Fibroblast of pulmonary artery (primary cell): ENCODE measurements at places on chromosomes 16 and 17.

GRCh38 chr17:17417718-17418181, 59.0 kb upstream of the MED9 start:
- DNase-seq = no peak

DNA sequence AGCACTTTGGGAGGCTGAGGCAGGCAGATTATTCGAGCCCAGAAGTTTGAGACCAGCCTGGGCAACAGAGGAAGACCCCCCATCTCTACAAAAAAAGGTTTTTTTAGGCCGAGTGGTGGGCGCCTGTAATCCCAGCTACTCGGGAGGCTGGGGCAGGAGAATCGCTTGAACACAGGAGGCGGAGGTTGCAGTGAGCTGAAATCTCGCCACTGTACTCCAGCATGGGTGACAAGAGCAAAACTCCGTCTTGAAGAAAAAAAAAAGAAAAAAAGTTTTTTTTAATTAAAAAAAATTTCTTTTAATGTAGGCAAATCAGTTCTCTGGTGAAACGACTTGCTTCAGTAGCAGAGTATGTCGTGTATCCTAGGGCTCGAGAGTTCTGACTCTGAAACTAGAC, 10.9 kb downstream of the HSD3B7 start:
- no peak for DNase-seq

DNA sequence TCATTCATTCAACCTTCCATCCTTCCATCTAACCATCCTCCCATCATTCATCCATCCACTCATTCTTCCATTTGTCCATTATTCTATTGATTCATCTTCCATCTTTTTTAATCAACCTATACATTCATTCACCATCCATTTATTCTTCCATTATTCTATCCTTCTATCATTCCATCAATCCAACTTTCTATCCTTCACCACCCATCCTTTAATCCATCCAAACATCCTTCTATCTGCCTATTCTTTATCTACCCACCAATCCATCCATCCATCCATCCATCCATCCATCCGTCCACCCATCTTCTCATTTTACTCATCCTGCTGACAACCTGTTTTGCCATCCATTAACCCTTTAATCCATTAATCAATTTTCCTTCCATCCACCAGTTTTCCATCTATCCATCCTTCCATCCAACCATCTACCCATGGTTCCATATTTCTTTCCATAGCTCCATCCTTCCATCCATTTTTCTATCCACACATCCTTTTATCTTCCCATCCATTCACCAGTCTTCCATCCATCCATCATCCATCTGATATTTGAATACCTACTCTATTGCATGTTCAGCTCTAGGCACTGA, 21.8 kb upstream of the WFDC1 start:
- no peak for DNase-seq

GRCh38 chr16:84043486-84044117, 1.0 kb upstream of the SLC38A8 start:
- no peak for DNase-seq
